ENCODE measurements at places on chromosomes 11 and 22.

GRCh38 chr11:7971846-7972245 lies 6.6 kb upstream of the NLRP10 start:
- no peak for DNase-seq

- no peak for DNase-seq
These were observed 3.1 kb downstream of the KCNJ5 start for GRCh38 chr11:128894286-128894681.

- DNase-seq = no peak
These were observed 80.1 kb upstream of the TP53I11 start for GRCh38 chr11:45030778-45031177.

- peak; percentile 83 for DNase-seq
These were observed 238.0 kb upstream of the PLET1 start for GRCh38 chr11:112498701-112499100.

GRCh38 chr11:29801561-29801960 lies 215.3 kb downstream of the KCNA4 start:
- DNase-seq = no peak

DNA sequence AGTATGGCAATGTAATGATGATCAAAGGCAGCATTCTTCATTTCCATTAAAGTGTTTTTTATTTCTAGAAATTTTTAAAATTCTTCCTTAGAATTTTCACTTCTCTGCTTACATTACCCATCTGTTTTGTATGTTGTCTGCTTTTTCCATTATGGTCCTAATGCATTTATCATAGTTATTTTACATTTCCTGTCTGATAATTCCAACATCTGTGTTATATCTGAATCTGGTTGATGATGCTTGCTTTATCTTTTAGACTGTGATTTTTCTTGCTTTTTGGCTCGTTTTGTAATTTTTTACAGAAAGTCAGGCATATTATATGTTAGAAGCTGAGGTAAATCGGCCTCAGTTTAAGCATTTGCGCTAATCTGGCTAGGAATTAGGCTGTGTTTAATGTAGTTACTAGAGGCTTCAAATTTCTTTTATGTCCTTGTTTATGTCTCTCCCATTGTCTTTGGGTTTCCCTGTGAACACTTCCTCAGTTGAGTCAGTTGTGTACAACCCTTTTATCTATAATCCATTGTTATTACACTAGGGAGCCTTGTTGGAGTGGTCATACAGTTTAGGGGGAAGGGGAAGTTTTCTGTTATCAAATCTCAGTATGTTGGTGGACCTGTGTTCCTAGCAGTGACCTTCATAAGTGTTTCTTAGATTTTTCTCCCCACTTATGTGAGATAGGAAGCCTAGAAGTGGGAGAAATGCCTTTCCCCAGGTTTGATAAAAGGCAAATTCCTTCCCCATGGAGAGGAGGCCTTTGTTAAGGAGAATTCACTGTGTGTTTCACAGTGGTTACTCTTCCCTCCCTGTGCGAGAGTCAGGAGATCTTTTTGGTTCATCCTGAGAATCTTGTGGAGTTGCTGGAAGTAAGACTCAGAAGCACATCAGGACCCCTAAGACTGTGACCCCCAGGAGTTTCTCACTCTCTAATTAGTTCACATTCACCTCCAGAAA lies 437.5 kb downstream of the INSC start:
- no peak for DNase-seq

DNA sequence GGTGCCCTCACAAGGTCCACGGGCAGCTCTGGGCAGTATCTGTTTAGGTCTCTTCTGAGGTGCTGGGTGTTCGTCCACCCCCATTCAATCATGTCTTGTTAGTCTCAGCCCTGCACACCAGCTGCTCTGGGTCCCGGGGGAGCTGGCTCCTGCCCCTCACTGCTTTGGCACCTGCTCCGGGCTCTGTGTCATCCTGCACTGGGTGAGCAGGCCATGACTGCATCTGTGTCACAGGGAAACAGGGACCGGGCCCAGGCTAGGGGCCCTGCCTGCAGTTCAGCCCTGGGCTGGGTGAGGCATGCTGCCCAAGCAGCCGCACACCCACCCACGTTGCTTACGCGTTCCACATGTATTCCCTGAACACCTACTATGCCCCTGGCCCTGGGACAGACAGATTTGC lies 43.9 kb downstream of the ELFN2 start:
- no peak for DNase-seq

GRCh38 chr22:36736701-36737320 lies 33.3 kb upstream of the CACNG2 start:
- no peak for DNase-seq

GRCh38 chr11:115060840-115061239 lies 382.5 kb downstream of the NXPE2 start:
- DNase-seq = no peak

- DNase-seq = no peak
These were observed 860 bp downstream of the PRMT3 start for GRCh38 chr11:20388096-20389055.

DNA sequence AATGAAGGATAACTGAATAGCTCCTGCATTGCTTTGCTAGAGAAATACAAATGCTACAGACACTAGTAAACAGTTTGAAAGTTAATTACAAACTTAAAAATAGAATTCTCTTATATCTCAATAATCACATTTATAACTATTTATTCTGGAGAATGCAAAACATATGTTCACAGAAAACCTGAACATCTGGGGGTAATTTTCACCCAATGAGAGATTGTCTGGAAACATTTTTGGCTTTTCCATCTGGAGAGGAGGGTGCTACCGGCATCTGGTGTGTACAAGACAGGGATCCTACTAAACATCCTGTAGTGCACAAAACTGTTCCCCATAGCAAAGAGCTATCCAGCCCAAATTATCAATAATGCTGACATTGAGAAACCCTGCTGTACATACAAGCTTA lies 378.4 kb upstream of the CHORDC1 start:
- no peak for DNase-seq

DNA sequence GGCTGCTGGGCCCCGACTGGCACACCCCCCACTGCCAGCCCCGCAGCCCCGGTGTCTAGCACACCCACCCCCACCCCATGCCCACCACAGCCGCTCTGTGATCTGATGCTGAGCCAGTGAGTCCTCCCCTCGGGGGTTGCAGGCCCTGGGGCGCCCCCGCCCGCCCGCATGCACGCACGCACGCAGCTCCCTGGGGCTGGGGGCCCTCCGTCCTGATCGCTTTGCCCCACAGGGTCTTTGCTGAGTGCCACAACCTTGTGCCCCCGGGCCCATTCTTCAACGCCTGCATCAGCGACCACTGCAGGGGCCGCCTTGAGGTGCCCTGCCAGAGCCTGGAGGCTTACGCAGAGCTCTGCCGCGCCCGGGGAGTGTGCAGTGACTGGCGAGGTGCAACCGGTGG lies 32.3 kb downstream of the MUC5B start:
- no peak for DNase-seq

GRCh38 chr11:2091112-2091746 lies 48.0 kb downstream of the IGF2 start:
- no peak for DNase-seq

- DNase-seq = no peak
These were observed 174.2 kb upstream of the PDGFD start for GRCh38 chr11:104338186-104338585.

DNA sequence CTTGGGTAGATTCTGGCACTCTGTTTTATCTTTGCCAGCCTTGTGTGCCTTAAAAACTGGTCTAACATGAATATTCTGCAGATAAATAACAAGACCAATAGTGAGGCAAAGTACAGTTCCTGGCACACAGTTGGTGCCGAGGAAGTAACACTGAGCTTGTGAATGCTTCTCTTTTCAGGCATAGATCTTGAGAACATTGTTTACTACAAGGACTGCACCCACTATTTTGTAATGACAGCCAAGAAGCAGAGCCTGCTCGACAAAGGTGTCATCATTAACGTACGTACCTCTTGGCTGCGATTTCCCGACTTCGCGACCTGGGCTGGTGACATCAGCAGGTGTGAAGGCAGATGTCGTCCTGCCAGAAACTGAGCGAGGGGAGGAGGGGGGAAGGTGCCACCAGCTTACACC lies 105.7 kb downstream of the MICAL2 start:
- no peak for DNase-seq

GRCh38 chr11:1338201-1339065 lies 29.0 kb upstream of the TOLLIP start:
- DNase-seq = peak; percentile 86

DNA sequence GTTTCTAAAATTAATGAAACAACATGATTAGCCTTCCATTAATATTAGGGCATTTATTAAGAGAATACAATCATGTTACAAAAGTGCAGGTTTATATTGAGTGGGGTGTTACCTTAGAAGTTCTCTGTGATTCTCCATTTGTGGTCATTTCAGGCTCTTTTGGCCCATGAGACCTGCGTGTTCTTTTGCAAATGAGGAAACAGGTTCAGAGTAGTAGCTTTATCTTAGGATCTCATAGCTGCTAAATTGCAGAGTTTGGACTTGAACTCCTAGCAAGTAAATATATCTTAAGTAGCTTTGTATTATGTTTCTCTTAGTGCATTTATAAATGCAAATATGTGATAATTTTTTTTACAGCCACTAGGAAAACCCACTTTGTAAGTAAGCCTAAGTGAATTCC lies 18.3 kb downstream of the FAR1 start:
- no peak for DNase-seq

- peak; percentile 57 for DNase-seq
These were observed 191.4 kb downstream of the HIPK3 start for GRCh38 chr11:33448461-33449130.

DNA sequence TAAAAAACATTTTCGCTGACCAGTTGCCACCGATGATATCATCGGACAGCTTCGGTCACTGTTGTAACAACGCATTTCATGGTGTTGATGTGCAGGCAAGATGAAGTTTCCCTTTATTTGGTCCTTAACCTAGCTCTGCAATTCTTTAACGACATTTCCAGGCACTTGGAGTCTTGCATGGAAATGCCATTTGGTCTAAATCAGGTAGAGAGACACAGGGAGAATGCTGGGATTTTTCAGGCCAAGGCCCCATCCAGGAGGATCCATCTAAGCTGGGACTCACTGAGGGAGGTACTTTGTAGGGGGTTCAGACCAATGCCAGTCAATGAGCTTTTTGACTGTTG lies 121.5 kb upstream of the RCN1 start:
- DNase-seq = no peak

- peak; percentile 64 for DNase-seq
These were observed 2.5 kb downstream of the DCHS1 start for GRCh38 chr11:6653097-6653496.

- DNase-seq = no peak
These were observed 375 bp downstream of the LAYN start for GRCh38 chr11:111540937-111541253.

DNA sequence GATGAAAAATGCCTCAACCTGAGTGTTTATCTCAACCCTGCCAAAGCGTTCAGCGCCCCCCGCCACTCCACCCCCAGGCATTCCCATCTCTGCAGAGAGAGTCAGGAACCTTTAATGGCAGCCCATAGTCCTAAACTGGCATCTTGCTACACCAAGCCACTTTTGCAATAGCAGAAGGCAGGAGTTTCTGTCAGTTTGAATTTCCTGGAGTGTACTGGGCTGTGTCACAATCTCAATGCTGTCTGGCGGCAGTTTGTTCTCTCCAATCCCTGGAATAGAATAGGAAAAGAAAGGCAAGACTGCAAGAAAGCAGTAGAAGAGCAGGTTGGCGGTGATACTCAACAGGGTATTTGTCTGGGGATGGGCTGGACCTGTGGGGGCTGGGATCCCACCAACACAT lies 32.9 kb upstream of the FLI1 start:
- no peak for DNase-seq

DNA sequence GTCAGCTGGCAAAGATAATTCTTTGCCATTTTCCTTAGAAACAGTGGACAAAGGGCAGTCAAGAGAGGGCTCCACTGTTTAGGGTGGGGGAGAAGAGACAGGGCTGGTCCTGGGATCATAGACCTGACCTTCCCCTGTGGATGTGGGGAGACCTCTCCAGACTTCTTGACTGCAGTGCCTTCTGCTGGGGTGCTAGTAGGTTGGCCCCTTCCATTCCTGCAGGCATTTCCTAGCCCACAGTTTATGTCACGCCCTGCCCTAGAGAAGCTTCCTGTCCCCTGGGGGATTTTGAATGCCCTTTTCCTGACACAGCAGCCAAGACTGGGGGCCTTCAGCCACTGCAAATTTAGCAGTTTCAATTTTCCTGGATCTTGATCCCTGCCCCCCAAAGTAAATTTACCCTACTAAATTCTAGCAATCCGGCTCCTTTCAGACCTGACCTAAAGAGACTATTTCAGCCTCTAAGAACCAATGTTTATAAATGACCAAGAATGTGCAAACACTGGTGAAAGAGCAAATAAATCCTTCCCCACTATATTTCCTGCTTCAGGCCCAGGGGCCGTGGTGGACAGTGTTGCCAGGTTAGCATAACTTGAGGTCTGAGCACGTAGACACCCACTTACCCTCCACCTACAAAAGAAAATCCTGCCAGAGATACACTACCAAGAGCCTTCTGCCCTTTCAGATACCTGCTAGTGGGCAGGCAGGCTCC lies 58.4 kb downstream of the PPFIBP2 start:
- DNase-seq = no peak

- DNase-seq = no peak
These were observed 28.9 kb downstream of the KCTD17 start for GRCh38 chr22:37080438-37080837.

GRCh38 chr11:112805658-112806057 lies 155.6 kb upstream of the NCAM1 start:
- no peak for DNase-seq

GRCh38 chr11:11770296-11770695 lies 71.5 kb upstream of the USP47 start:
- peak; percentile 39 for DNase-seq

GRCh38 chr11:78080084-78080817 lies 589 bp upstream of the NDUFC2 start:
- no peak for DNase-seq

GRCh38 chr22:35596821-35597220 lies 20.3 kb downstream of the MB start:
- no peak for DNase-seq

DNA sequence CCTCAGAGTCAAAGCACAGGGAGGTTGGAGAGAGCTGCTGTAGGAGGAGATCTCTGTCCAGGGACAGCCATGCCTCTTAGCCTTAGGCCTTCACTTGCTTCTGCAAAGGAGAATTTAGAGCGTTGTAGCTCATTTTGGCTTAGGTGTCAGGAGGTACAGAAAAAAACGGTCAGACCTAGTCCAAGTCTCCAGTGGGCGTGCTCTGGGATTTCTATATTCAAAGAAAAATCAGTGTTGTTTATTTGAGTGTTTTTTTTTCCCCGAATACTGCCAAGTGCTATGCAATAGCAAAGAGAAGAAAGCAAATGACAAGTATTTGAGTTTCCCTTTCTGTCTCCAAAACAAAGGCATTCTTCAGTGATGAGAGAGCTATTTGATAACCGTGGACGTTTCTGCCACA lies 22.7 kb upstream of the OPCML start:
- DNase-seq = no peak

GRCh38 chr22:39873965-39874364 lies 19.6 kb downstream of the ENTHD1 start:
- DNase-seq = no peak

GRCh38 chr22:41387341-41387740 lies 5.6 kb downstream of the TEF start:
- DNase-seq = no peak

DNA sequence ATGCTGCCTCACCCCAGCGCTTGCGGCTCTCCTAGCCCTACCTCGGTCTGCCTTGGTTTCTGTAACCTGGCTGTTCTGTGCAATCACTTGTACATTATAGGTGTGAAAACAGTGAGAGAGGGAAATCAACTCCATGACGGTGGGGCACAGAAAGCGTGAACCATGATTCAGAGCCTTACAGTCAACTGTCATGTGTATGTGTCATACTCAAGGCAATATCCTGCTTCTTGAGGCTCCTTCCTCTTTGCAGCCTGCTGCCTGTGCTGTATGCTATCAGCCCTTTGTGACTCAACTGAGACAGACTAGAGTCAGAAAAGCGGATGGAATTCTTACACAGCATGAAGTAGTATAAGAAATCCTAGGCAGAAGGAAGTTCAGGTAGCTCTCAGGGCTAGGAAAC lies 2.1 kb downstream of the NRIP3 start:
- DNase-seq = no peak
